Pancreas (tissue), 10 donors: ENCODE measurements at places on chromosomes 5 and 9. TPM values are rescaled to one million over a fixed set of nuclear protein-coding genes. Genes with fewer than 3 reads are reported as not detected.

The NAA35 gene
- 10.3 TPM for total RNA-seq

The SV2C gene
- total RNA-seq: 0.06 TPM

The CXCL14 gene
- total RNA-seq: 3.6 TPM

The RMRP gene
- 15,171 TPM for total RNA-seq
